ENCODE measurements at places on chromosomes 2 and 18.

- no peak for DNase-seq
Measured at GRCh38 chr18:54192415-54192814, 32.1 kb downstream of the MBD2 start.

DNA sequence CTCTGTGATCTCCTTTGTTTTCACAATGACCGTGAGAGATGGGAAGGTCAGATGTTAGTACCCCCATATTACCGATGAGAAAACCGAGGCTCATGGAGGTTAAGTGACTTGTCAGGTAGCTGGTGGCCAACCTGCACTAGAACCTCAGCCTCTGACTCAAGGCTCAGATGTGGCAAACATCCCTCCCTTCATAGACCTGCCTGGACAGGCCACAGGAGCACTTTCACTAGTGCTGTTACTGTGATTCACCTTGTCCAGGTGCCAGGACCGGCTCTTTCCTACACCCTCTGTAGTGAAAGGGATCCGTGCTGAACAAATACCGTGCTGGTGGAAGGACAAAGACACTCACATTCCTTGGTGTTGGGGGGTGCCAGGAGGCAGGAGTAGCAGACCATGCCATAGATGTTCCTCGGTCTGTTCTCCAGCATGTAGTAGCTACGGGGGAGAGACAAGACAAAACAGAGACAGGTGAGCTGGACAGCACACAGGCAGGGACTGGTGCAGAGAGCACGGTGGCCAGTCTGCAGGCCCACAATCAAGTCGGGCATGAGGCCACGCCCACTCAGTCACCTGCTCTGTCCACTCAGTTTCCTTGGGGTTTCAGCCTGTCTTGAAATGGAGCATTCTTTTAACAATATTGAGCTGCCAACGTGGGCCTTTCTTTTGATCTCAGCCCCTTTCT is 65.9 kb downstream of the EDAR start:
- DNase-seq = peak; percentile 29

- no peak for DNase-seq
Measured at GRCh38 chr2:136376798-136377211, 258.9 kb upstream of the CXCR4 start.

DNA sequence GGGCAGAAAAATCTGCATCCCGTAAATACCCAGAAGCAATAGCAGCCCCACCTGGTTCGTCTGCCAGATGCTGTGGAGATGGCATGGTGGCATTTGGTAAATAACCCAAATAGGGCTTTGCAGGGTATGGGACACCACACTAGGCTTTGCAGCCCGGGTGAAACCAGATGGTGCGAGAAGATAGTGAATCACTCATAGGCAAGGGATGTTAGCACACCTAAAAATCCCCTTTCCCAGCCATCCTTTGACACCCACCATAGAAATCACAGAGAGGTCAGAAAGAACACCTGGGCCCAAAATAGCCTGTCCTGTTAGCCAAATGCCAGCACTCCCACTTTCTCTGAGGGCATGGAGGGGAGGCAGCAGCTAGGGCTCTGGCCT is 47.6 kb downstream of the BCL11A start:
- peak; percentile 21 for DNase-seq

DNA sequence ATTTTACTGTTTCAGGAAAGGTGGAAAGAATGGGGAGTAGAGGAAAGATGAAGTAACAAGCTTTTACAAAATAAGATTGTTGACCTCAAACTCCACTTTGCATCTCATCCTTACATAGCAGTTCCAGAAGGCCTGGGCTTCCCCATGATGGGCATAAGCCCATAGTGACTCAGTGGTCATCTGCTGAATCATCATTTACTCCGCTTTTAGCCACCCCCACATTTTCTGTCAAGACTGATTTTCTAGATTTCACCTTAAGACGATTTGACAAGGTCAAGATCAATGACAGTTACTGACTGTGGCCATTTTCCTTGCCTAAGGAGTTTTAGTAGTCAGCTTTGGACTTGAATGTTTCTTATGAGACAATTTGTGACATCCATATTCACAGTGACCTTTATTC is 49.4 kb downstream of the PLEKHM3 start:
- no peak for DNase-seq

- DNase-seq = no peak
Measured at GRCh38 chr2:225996462-225996828, 596.9 kb downstream of the NYAP2 start.

DNA sequence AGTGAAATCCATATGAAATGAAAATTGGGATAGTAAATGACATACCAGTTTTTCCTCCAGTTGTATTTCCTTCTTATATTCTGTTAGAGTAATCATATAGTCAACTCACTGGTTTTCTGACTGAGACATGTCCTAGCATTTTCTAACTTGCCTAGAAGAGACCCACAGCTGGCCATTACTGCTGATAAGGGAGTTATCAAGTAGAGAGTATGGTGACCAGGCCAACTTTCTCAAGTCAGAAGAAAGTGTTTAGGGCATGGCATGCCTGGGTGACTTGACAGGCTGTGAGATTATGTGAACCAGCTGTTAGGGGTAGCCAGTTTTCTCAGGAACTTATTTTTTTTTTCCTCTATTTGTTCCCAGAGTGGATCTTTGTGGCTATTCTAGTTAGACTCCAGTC is 81.2 kb downstream of the GPD2 start:
- DNase-seq = no peak

GRCh38 chr2:218806346-218806978 is 24.5 kb downstream of the CYP27A1 start:
- DNase-seq = peak; percentile 55

Measured in right forelimb (tissue), 1 donor.